ENCODE measurements at places on chromosomes 13 and 19.

DNA sequence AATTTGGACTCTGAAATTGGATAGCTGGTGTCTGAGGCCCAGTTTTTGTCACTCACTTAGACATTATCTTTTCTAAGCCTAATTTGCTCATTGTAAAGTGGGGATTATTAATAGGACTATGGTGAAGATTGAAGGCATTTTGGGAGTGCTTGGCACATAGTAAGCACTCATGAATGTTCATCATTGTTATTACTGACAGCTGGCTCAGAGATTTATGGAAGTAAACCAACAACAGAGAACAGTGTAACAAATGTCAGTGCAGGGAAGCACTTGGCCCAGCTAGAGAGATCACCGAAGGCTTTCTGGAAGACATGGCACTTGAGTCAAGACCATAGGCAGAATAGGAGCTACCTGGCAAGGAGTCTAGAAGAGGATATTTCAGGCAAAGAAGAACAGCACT lies 92.3 kb downstream of the RFC3 start:
- no peak for DNase-seq

- no peak for DNase-seq
These were observed 48.2 kb downstream of the PTPRS start for GRCh38 chr19:5292453-5292821.

DNA sequence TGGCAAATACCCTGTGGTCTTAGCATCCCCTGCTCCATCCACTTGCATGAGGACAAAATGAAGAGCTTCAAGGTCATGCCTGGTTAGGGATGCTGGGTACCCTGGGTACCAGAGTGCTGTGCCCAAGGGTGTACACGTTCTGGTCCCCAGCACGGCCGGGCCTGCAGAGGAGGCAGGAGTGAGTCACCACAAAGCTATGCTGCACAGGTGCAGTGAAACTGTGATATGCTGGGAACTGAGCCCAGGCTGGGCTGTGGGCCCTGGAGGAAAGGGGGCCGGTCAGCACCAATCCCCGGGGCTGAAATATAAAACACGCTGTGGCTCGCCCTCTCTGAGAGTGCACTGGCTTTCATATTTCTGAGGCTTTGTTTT lies 95.1 kb downstream of the TSHZ3 start:
- no peak for DNase-seq

DNA sequence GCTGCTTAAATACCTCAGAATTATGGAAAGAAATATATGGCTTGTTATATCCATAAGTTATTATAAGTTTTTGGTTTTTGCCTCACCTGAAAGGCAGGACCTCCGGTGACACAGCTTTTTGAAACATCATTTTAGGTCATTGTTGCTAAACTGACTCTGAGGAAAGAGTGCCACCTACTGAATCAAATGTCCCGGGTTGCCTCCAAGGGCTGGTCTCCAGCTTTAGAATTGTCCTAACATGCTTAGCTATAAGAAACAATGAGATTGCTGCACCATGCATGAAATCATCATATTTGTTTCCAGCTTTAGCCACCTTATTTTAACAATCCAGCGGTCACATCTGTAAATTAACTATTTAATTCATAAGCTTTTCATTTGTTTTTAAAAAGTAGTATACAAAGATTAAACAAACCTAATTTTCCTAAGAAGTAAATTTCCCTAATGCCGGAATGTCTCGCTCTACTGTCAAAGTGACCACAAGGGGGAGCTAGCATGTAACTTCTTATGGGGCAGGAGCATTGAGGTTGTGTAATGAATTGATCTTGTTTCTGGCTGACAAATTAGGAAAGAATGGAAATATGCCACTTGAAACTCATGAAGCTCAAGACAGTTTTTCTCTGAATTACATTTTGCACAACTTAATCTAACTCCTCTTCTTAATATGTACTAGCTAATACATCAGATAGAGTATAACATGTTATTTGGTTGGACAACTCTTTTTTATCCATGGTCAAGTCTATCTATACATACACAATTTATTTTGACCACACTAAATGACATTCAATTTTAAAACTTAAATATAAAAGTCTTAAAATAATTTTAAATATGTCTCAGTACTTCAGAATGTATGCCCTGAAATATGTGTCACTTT lies 6.7 kb upstream of the PCDH17 start:
- DNase-seq: peak; percentile 79

GRCh38 chr19:18007917-18008673 lies at the start of gene ARRDC2:
Gene ARRDC2 (plus strand): TSS chr19:18008170. CDS start chr19:18008311, 141 bp downstream.
- DNase-seq: peak; percentile 91
